ENCODE measurements at places on chromosomes 1 and 21.
A peak's percentile ranks its signal among the peaks of the same experiment; 100 is the strongest.

DNA sequence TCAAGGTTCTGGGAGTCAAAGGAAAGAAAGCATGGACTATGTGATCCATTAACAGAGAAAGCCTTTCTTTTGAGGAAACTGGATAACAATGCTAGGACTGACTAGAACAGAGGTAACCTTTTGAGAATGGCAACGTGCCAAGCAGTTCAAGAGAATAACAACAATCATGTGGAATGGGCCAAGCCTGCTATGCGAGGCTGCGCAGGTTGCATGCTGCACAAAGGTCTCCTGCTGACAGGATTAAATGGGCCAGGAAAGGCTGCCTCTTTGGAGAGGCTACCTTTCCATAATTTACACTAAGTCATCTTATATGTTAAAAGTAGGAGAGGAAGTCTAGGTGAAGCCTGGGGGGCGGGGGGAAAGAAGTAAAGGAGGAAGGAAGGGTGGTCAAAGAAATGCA, 5.8 kb downstream of the PCNX2 start:
- DNase-seq, result no peak

- no peak for DNase-seq
These were observed 889.6 kb upstream of the ADGRL4 start for GRCh38 chr1:79896140-79896539.

GRCh38 chr1:925561-926421, 2.1 kb downstream of the SAMD11 start:
- no peak for DNase-seq

- no peak for DNase-seq
These were observed 37.5 kb upstream of the LRRC53 start for GRCh38 chr1:74549932-74550331.

DNA sequence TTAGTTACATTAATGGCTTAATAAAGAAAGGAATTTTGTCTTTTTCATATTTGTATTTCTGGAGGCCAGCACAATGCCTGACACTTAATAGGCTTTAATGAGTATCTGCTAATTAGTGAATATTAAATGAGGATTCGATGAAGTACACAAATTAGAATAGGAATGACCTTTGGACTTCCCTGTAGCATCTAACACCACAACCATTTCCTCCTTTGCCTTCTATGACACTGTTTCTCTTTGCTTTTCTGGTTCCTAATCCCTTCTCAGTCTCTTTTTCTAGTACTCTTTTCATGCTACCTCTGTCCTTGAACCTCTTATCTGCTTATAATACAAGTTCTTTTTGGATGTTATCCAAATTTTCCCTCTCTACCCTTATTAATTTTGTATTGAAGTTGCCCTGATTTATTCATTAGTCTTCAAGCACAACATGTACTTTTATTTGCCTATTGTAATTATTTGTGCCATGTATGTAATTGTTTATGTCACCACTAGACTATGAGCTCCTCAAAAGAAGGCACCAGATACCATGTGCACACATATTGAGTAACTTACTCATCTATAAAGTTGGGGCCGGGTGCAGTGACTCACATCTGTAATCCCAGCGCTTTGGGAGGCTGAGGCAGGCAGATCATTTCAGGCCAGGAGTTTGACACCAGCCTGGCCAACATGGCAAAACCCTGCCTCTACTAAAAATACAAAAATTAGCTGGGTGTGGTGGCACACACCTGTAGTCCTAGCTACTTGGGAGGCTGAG, 23.8 kb downstream of the RPS27 start:
- DNase-seq, result no peak

DNA sequence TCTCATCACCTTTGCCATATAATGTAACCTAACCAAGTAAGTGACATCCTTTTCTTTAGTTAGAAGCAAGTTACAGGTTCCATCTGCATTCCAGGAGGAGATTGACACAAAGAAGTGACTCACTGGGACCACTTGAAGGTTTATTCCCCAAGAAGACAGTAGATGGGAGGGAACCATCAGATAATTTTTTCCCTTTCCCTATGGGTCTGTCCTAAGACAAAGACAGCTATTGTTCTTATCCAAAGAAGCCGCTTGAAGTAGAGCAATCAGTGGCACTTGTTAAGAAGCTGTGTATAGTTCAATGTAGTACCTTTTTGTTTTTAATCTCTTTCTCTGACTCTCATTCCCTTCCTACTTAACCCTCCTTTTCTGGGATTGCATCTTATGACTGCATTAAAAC, 139.9 kb upstream of the B3GALT2 start:
- no peak for DNase-seq

DNA sequence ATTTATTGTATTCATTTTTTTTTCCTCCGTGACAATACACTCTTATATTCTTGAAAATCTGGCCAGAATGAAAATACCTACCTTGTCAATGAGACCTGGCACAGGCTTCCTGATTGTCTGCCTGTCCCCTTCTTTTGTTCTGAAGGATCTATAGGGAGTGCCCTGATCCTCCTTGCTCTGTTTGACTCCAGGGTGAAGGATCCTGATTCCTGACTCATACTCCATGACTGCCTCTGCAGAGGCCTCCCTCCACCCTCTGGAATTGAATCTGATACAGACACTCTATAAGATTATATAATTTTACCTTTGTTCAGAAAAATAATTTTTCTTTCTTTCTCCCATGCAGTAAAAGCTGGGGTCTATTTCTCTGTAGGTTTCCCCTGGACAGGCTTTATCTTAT, 116.2 kb downstream of the HMCN1 start:
- no peak for DNase-seq

DNA sequence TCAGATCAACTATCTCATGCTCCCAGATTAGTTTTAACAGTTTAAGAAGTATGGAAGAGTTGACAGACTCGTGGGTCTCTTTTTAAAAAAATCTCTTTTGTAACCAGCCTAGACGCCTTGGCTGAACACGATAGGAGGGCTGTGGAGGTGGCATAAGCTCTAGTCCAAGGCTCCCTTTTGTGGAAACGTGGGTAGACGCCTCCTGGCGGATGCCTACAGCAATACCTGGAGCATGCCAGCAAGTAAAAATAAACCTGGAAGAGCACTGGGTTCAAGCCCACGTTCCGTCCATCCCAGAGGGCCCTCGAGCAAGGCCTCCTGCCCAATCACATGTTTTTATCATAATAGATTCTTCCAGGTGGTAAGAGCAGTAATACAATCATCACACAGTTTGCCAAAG, 87.9 kb downstream of the RGS7 start:
- no peak for DNase-seq

- no peak for DNase-seq
These were observed 41.3 kb downstream of the NFYC start for GRCh38 chr1:40732756-40733301.

- no peak for DNase-seq
These were observed 73.4 kb downstream of the GALNT2 start for GRCh38 chr1:230140221-230141020.

GRCh38 chr21:38766987-38767722, 38.6 kb upstream of the ETS2 start:
- DNase-seq, result peak; percentile 83

DNA sequence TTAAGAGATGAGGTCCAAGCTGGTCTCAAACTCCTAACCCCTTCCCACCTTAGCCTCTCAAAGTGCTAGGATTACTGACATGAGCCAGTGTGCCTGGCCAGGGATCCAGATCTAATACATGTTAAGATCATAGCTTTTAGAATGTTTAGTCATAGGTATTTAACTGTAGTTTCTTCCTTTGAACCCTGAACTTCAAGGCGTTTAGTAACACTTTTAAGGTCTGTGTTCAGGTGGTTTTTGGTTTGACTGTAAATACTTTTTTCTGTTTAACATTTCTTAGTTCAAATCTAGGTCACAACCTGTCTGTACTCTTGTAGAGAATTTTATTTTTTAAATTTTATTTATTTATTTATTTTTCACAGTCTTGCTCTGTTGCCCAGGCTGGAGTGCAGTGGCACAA, 28.1 kb downstream of the RAP1A start:
- DNase-seq, result no peak

GRCh38 chr1:179310721-179311120, 17.1 kb downstream of the SOAT1 start:
- DNase-seq, result no peak

- DNase-seq, result no peak
These were observed 458 bp downstream of the ZC3H12A start for GRCh38 chr1:37474697-37475379.

GRCh38 chr1:24289937-24290595, 29.1 kb upstream of the GRHL3 start:
- no peak for DNase-seq

DNA sequence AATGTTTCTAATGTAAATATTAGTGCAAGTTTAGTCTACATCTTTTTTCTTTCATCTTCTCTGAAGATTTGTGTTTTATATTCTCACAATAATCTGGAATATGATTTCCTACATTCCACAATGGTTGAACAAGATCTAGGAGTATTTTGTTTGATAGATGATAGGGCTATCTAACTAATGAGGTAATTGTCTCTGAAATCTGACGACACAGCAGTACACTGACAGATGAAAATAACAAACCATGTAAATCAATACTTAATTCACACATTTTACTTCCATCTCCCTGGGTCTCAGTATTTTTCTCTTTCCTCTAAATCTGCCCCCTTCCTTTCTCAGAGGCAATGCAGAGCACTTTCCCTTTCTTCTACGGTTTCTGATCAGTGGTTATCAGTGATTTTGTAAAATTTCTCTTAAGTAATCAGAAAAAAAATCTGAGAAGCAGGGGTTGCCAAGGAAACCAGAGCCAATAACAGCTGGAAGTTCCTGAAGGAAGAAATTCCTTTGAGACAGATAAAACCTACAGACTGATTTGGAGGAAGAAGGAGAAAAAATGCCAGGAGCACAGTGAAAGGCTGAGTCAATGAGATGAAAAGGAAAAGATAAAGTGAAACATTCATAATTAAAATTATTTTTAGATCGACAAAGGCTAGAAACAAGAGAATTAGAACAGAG, 7.3 kb upstream of the ANKRD13C start:
- DNase-seq, result no peak

- no peak for DNase-seq
These were observed 430.1 kb upstream of the ESRRG start for GRCh38 chr1:217153361-217153760.

DNA sequence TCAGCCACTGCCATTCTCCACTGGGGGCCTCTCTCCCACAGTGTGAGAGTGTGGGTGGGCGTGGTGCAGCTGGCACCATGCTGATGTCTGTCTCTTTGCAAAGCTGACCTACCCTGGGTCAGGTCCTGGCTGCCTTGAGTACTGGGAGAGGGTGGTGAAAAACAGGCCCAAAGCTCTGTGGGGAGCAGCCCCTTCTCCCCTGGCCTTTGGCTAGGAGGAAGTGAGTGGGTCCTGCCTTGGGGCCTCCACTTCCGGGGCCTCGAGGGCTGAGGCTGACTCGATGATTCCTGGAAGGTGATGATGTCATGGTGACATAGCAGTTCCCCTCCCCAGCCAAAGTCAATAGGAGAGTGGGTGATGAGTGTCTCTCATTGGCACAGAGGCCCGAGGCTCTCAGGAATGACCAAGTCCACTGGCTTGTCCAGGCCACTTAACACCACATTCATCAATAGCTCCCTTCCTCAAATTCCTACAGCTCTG, 53.0 kb downstream of the IER5 start:
- no peak for DNase-seq

GRCh38 chr1:31409946-31410858, 2.8 kb upstream of the SERINC2 start:
- DNase-seq, result no peak

DNA sequence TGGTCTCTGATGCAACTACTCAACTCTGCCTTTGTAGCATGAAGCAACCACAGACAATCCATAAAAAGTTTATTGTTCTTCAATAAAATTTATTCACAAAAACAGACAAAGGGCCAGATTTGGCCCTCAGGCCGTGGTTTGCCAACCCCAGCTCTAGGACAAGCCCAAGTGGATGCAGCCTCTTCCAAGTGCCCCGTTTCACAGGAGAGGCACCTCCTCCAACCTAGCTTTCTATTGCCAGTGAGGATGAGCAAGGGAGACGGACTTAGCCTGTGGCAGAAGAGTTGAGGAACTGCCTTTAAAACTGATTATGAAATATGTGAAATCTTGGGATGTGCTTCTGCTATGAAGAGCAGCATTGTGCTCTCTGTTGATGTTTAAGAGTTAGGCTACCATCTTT, 105.4 kb downstream of the PSMG1 start:
- no peak for DNase-seq

GRCh38 chr1:162662013-162662412, 29.7 kb downstream of the DDR2 start:
- no peak for DNase-seq

DNA sequence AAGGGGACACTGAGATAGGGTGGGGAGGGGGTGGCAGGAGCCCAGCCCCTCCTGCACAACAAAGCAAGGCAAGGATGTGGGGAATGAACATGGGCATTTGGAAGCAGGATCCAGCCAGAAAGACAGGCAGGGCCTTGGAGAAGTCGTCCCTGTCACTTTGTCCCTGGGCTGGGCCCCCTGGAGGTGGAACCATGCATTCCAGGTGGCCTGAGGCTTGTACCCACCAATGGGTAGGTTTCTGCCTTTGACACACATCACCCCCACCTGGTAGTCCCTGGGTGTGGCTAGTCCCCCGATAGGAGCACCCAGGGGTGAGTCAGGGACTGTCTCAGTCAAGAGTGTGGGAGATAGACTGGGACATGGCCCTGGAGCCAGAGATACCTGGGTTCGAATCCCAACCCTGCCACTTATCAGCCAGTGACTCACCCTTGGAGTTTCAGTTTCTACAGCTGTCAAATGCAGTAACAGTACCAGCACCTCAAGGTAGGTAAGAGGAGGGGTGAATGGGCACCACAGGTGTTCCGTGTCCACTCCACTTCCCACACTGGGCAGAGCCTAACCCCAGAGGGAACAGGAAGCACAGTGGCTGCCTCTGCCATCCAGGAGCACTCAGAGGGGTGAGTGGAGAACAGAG, 10.0 kb downstream of the PLA2G2D start:
- no peak for DNase-seq

DNA sequence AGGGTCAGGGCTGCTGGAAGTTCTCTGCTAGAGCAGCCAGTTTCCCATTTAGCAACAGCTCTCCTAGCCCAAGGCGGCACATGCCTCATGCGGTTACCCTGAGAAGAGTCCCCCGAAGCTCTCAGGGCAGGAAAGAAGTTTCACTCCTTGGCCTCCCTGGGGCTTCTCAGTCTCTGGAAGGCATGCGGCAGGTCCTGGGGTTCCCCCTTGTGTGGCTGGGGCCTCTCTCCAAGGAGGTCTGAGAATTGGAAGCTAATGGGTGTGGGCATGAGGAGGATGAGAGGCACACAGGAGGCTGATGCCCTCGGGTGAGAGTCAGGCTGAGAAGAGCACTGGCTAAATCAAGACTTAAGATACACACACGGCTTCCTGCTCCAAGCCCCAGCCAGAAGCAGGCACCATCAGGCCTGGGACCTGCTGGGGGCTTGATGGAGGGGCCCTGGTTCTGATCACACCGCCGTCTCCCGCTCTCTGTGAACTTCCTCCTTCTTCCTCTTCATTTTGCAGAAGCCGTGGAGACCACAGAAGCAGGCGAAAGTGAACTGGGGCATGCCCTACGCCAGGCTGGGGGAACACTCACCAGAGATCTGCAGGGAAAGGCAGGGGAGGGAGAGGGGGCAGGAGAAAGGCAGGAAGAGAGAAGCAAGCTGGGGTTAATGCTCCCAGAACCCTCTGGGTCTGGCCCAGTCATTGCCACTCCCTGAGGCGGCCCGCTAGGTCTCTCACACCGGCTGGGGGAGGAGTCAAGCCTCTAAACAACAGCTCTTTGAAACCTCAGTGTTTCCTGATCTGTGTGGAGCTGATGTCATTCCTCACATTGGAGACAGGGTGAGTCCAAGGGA, 15.1 kb downstream of the BLACAT1 start:
- DNase-seq, result peak; percentile 18
